HTR-8/SVneo (cell line): ENCODE measurements at places on chromosomes 2 and 18.

DNA sequence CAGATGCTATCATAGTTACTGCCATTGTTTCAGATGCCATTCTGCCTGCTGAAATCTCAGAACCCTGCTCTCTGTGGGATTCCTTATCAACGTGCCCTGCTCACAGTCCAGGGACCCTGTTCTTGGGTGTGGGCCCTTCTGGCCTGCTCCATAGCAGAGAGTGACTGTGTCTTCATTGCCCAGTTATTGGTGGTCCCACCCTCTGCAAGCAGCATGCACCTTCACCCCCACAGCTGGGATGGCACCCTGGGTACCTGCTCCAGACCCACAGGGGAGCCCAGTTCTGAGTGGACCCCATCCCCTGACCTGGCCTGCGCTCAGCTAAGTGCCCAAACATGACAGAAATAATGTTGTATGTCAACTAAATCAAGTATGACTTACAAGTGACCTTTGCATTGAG is 36.6 kb downstream of the SMIM21 start:
- no peak for DNase-seq

DNA sequence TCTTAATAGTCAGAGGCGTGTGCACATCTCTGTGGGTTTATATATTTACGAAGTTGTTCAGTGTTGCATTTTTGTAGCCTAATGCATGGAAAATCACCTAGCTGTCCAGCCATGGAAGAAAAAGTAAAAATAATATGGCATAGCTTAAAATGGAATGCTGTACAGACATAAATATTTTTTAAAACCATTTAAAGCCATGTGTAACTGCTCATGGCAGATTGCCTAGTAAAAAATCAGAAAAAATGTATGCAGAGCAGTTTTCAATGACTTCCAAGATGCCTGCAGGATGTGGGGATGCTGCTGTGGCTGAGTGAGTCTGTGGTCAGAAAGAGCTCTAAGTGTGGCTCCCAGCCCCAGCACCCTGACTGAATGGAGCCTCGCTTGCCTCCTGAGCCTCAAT is 64.8 kb upstream of the ALKAL2 start:
- DNase-seq, result no peak

- no peak for DNase-seq
Measured at GRCh38 chr2:46230115-46230571, 67.1 kb upstream of the EPAS1 start.

GRCh38 chr2:233563663-233564430 is 2.7 kb downstream of the USP40 start:
- DNase-seq, result no peak

- no peak for DNase-seq
Measured at GRCh38 chr2:65436824-65437221, 4.4 kb upstream of the SPRED2 start.

DNA sequence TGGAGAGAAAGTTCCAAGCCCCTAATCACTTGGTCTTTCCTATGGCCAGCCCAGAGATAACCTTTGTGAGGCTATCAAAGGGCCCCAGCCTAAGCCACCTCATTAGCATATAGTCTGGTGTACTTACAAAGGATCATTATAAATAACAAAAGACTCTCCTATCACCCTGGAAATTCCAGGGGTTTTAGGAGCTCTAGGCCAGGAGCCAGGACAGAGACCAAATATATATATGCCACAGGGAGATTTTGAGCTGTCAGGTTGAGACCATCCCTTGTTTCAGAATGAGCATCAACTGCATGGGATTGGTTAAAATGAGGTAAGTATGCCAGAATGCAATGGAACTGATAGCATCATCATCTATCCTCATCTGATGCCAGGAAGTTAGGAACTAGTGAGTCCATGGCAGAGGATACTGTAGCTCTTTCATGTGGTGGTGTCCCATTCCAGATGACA is 32.1 kb upstream of the CHRNA1 start:
- no peak for DNase-seq

GRCh38 chr2:239792405-239793084 is 232.6 kb downstream of the NDUFA10 start:
- DNase-seq, result no peak

GRCh38 chr2:122164964-122165363 is 409.5 kb downstream of the TSN start:
- no peak for DNase-seq

GRCh38 chr2:73004889-73005596 is 66.5 kb downstream of the SFXN5 start:
- no peak for DNase-seq

DNA sequence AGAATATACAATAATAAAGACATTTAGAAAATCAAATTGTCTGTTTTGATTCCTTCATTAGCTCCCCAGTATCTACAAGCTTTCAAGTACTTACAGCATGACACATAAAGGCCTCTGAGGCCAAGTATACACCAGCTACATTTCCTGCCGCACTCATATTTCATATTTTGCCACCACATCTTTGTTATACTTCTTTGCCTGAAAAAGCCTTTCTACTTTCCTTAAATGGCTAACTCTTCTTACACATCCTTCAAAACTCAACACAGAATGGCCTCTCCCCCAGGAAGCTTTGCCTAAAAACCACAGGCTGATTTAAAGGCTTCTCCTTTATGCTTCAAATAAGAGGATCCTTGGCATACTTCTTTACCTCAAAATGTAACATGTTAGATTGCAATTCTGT is 4.5 kb downstream of the STK17B start:
- no peak for DNase-seq

DNA sequence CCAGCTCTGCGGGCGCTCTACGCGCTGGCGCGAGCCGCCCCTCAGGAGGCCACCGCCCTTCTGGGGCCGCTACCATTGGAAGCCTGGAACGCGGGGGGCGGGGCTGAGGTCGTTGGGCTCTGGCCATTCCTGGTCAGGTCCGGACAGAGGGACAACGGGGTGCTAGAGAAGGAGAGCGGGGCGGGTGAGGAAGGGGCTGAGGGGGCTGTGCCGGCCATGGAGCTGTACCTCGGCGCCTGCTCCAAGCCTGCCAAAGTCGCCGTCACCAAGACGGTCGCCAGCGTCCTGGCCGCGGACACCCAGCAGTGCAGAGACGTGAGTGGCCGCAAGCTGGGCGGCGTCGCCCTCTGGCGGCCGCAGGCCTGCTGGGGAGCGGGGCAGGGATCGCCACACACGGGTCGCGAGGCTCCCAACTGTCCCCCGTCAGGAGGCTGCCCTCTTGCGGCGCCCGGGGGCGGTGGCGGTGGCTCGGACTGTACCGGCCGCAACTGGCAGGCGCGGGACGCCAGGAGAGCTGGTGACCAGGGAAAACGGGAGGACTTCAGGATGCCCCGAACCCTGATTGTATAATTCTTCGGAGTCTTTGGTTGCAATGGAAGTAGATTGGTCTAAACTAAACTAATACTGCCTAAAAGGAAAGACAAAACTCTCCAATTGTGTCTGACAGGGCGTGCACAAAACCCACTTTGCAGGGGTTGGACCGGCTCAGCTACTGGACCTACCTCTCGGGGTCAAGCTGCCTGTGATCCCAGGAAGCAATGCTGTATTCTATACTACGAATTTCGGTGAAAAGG is at the start of gene FSIP2:
TSS of gene FSIP2 (plus strand) at position 126 of the 794 bp plus-strand sequence. CDS start at position 217, 91 bp downstream.
- DNase-seq, result peak; percentile 73

- DNase-seq, result no peak
Measured at GRCh38 chr2:208142240-208142924, 3.6 kb downstream of the CRYGB start.

GRCh38 chr2:216113572-216113971 is 4.4 kb downstream of the XRCC5 start:
- DNase-seq, result no peak

- DNase-seq, result peak; percentile 68
Measured at GRCh38 chr2:636641-637405, 40.4 kb downstream of the TMEM18 start.

GRCh38 chr2:44051593-44052347 is 56.0 kb upstream of the LRPPRC start:
- no peak for DNase-seq

GRCh38 chr2:4914551-4914950 is 777.6 kb upstream of the SOX11 start:
- DNase-seq, result no peak

DNA sequence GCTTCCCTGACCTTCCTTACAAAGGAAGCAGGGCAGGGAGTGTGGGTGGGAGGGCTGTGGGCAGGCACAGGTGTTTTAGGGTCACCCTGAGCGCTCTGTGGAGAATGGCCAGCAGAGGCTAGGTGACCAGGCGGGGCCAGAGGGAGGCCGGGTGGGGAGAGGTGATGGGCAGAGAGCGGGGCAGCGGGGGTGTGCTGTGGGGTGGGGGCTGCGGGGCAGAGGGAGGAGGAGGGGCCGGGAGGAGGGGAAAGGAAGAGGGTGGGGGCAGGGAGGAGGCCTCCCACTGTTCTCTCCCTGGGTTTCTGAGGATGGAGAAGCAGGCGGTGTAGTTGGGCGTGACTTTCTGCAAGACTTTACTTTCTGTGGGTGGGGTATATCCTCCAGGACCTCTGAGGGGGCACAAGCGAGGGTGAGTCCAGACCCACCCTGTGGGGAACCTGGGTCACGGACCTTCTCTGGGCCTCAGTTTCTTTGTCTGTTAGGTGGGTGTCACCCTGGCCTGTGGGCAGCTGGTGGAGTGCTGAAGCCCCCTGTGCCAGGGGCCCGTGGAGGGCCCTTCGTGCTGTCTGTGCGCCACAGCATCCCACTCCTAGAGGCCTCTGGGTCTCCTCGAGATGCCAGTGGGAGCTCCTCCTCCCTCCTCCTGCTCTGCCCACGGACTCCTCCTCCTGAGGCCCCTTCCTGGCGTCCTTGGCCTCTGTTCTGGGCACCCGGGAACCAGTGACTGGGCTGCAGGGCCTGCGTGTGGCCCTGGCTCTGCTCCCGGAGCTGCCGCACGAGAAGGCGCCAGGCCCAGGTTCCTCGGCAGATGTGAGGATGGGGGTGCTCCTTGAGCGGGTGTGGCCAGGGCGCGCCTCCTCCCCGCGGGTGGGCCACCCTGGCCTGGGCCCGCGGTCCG is 6.3 kb upstream of the NEU4 start:
- DNase-seq, result no peak

- no peak for DNase-seq
Measured at GRCh38 chr2:110799376-110799775, 67.0 kb downstream of the ACOXL start.

- no peak for DNase-seq
Measured at GRCh38 chr2:207767461-207768167, 2.1 kb downstream of the FZD5 start.

GRCh38 chr2:64398516-64399129 is 55.3 kb upstream of the LGALSL start:
- no peak for DNase-seq

- no peak for DNase-seq
Measured at GRCh38 chr18:49029628-49030027, 78.9 kb upstream of the SMAD7 start.

- DNase-seq, result no peak
Measured at GRCh38 chr2:28546242-28546641, 50.4 kb downstream of the PLB1 start.

DNA sequence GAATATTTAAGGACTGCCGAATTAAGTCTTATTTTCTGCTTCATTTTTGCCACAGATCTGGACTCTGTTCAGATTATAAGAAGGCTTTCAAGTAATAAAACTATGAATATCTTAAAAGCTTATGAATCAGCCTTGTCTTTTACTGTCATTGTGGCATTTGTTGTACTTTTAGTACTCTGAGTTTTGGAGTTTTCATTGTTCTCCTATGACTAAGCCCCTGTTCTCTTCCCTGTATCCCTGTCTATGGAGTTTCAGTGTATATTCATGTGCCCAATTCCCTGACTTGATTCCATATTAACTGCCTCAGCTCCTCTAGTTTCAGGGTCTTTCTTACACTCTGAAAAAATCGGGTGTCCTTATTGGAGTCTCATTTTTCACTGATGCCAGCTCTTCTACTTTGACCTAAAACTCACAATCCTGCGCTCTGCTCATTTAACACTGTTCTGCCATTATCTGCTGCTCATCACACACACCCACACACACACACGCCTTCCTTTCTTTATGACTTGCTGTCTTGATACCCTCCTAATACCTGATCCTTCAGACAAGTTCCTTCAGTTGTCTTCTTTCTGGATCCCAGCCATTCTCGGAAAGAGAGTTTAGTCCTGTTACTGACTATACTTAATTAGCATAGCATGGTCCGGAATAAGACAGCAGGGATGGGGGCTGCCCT is 511.8 kb downstream of the CPS1 start:
- DNase-seq, result no peak

GRCh38 chr2:106280722-106281446 is 86.8 kb upstream of the UXS1 start:
- DNase-seq, result no peak

GRCh38 chr18:47953471-47953931 is 23.0 kb upstream of the SMAD2 start:
- DNase-seq, result no peak

DNA sequence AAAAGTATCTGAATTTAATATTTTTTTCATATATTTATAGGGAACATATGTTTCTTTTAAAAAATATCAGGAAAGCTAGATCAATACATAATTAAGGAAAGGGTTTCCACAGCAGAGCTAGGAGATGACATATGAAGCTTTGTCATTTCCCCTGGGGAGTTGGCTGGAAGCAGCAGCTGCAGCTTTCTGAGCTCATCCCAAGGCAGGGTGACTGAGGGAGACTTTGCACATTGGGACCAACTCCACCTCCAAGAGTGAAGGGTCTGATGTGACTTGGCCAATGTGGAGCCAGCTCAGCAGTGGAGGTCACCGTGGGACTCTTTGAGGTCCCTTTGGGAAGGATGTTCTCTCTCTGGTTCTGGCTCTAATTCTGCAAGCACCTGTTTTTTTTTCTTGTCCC is 315.1 kb downstream of the RDH14 start:
- no peak for DNase-seq

GRCh38 chr2:51028829-51029228 is 3.1 kb downstream of the NRXN1 start:
- DNase-seq, result no peak

DNA sequence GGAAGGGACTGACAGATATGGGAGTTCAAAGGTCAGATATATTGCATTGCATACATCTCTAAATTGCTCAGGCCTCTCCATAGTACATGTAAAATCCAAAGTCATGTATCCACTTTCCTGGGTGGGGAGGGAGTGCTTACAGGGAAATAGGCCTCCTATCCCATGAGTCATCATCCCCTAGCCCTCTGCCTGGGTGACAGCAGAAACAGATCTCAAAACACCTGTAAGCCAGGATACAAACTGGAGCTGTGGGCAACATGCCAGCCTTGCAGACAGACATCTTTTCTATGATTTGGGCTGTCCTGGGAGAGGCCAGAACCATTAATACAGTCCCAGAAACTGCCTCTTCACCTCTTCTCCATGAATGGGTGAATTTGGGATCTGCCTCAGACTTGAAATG is 4.8 kb downstream of the ALK start:
- DNase-seq, result no peak

- DNase-seq, result no peak
Measured at GRCh38 chr2:85675866-85676548, 8.0 kb upstream of the SFTPB start.

GRCh38 chr2:397521-397920 is 109.6 kb upstream of the ALKAL2 start:
- DNase-seq, result no peak

- DNase-seq, result no peak
Measured at GRCh38 chr2:148814143-148814859, 60.7 kb upstream of the KIF5C start.

DNA sequence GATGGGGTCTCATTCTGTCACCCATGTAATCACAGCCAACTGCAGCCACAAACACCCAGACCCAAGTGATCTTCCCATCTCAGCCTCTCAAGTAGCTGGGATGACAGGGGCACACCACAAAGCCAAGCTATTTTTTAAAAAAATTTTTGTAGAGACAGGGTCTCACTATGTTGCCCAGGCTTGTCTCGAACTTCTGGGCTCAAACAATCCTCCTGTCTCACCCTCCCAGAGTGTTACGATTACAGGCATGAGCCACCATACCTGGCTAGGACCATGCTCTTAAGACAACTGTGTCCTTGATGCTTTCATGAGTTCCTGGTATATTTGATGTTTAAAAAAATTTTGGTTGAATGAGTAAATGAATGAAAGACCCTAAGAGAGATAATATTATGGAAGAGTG is 19.4 kb downstream of the ABCB11 start:
- DNase-seq, result no peak
